ENCODE measurements at places on chromosomes 5 and 9.

GRCh38 chr5:151758430-151759241 lies at the start of gene ATOX1:
ATOX1 (minus strand) TSS chr5:151758631; CDS start chr5:151758551, 80 bp downstream.
- peak; percentile 70 for DNase-seq

- no peak for DNase-seq
Observed at GRCh38 chr5:177443144-177443983, 3.2 kb upstream of the PRR7 start.

DNA sequence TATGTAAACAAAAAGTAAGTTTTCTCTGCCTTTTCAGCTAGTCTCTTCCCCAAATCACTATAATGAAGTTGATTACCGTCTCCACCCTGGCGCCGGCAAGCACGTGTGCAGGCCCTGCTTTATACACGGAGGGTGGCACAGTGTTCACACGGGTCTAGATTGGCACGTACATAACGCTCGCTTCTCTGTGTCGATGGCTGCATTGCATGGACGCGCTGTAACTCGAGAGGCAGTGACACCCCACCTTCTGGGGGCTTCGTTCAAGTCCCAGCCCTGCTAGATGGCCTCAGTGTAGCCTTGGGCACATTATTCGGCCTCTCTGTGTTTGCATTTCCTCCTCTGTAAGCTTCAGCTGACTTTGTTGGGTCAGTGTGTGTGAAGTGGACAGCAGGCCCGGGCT lies 223.9 kb downstream of the FANCC start:
- DNase-seq = no peak

DNA sequence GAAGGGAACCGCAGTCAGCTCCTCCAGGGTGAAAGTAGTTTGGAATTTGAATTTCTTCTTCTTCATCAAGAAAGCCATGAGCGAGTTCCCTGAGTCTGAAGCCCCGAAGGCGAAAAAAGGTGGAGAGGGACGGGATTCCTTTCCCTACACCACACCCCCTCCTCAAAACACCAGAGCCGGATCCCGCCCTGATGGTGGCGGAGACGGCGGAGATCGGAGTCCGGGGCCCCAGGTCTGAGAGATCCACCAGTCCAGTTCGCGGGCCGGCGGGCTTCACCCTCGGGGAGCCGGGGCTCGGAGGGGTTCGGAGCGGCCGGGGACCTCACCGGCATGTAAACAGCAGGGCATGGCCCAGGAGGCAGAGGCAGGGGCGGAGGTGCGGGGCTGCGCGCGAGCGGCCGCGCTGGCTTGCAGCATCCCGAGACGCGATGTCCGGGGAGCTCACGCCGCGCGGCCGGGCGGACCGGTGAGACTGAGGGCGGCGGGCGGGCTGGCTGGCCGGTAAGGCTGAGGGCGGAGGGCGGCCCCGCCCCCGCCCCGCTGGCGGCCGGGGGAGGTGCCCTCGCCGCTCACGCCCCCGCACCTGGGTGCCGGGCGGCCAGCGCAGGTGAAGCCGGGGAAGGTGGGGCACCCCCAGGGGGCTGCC lies 606 bp downstream of the EEIG1 start:
- DNase-seq = peak; percentile 64

GRCh38 chr5:43926923-43927322 lies 323.9 kb downstream of the NNT start:
- DNase-seq = no peak

DNA sequence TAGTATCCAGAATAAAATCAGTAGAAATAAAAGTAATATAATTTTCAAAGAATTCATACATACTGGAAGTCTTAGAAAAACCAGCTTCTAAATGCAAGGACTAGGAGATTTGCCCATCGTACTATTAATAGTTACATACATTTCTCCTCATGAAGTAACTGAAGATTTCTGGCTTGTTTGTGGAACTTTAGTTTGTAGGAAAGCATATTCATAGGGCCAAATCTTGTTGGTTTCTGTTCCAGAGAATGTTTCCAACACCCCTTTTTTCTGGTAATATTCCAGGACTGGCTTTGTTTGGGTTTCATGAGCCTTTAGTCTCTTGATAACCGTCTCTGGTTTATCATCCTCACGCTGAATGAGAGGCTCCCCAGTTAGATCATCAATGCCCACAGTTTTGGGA lies 66.3 kb upstream of the TJP2 start:
- no peak for DNase-seq

All from NCI-H2081 (cell line).